ENCODE measurements at places on chromosomes 1 and 21.

- DNase-seq = peak; percentile 19
These were observed 69.4 kb upstream of the TLR5 start for GRCh38 chr1:223212441-223212840.

DNA sequence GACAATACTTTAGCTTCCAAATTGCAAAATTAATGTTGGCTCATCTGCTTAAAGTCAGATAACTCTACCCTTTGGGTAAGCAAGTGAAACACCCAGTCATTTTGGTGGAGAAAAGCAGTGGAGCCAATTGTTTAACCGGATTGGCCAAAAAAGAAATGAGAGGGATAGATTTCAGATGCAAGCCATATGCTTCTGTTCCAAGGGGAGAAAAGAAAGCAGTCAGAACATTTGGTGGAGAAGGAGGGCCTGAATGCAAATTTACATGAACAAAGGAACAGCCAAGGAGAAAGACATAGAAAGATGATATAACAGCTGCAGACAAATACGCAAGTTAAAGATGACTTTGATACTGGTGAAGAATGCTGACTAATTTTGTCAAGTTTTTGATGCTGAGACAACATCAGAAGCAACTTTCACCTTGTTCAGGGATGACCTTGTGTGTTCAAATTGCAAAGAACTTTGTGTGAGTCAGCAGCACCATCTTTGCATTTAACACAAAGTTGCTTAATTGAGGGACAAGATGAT lies 173.1 kb downstream of the TGFB2 start:
- no peak for DNase-seq

DNA sequence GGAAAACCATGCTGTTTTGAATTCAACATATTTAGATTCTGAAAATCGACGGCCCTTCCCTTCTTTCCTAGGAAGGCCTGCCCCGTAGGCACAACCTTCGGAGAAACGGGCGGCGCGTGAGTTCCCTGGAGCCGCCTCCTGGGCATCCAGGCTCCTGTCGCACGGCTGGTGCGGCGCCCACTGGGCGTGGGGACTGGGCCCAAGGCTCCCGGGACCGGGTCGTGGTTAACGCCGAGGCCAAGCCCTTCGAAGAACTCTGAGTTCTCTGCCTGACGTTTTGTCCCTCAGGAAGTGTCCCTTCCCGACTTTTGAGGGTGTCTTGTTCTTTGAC lies 19.2 kb upstream of the TBX15 start:
- no peak for DNase-seq

DNA sequence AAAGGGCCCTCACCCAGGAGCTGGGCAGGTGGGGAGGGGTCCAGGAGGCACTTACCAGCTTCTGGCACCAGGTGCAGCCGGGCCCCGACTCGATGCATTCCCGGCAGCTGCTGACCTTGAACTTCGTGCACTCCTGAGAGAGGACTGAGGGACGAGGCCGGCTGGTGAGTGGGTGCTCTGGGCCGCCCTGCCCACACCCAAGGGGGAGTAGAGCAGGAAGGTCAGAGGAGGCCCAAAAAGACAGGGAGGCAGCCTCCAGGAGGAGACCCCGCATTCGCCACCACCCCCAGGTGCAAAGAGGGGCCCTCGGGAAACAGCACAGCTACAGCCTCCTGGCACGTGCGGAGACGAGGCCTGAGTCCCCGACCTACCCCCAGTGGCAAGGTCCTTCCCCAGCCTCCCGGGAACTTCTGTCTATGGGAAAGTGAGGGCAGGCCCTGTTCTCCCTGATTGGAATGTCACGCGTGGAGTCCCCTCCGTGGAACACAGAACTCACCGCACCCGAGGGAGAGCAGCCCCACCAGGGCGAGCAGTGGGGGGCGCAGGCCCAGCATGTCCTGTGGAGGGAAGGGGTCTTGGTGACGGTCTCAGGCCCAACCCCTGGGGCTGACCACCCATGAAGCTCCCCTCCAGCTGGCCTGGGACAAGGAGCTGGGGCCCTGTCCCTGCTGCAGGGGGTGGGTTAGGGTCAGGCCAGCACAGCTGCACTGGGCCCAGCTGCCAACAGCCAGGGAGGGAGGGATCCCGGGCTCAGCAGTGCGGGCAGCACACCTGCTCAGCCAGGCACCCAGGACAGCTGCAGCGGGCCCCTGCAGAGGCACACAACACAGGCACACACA lies 10.3 kb downstream of the ITGB2 start:
- DNase-seq = no peak

DNA sequence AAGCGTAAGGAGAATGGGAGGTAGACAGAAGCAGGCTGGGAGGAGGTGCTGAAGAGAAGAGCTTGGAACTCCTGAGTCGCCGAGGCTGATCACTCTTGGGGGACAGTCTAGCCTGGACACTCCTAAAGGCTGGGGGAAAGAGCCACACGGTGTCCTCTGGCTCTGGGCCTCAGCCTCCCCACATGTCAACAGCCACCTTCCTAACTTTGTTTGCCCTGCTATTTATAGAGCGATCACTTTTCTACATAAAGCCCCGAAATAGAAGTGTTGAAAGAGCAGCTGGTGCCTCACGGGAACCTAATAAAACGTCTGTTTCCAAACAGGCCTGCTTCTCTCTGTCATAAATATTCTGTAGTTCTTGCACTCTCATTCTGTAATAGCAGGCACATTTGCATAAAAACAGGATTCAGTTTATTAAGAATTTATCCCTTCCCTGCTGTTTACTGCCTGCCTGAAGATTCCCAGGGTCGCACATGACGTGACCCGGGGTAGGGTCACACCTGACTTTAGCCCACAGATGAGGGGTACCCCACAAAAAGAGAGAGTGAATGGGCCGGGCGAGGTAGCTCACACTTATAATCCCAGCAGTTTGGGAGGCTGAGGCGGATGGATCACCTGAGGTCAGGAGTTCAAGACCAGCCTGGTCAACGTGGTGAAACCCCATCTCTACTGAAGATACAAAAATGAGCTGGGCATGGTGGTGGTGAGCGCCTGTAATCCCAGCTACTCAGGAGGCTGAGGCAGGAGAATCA lies 212.5 kb downstream of the TOMM20 start:
- DNase-seq = no peak

GRCh38 chr1:182875889-182876288 lies 36.7 kb downstream of the DHX9 start:
- no peak for DNase-seq

- DNase-seq = peak; percentile 72
These were observed 6.2 kb upstream of the ERO1B start for GRCh38 chr1:236287757-236288619.

DNA sequence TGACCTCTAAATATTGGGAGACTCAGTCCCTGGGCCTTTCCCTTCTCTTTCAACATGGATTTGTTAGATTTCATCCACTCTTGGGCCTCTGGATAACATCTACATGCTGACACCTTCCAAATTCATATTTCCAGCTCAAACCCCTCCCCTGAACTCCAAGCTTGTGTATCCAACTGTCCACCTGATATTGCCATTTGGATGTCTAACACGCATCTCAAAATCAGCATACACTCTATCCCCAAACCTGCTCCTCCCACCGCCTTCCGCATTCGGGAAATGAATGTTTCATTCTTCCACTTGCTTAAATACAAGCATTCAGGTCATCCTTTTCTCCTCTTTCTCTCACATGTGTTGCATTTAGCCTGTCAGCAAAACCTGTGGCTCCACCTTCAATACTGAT lies 17.5 kb upstream of the KAZN start:
- DNase-seq = no peak

DNA sequence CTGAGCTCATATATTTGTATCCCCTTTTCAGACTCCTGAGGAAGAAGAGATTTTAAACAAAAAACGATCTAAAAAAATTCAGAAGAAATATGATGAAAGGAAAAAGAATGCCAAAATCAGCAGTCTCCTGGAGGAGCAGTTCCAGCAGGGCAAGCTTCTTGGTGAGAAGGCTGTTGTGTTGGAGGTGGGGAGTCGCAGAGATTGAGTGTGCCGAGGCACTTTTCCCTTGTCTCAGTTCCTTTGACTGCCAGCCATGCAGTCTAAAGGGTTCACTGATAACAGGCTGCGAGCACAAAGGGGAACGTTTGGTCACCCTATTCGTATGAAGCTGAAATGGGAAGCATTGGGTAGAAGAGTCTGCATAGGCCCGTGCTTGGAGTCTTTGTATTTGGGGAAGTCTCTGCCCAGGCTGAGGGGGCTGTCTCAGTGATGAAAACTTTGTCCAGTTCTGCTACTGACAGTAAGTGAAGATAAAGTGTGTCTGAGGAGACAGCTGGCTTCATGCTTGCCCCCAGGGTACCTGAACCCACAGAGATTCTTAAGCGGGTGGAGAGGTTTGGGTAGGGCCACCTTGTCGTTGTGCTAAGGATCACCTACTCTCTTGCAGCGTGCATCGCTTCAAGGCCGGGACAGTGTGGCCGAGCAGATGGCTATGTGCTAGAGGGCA lies 2.8 kb downstream of the RPS8 start:
- DNase-seq = no peak

- DNase-seq = no peak
These were observed 6.8 kb downstream of the NCF2 start for GRCh38 chr1:183583466-183583865.

DNA sequence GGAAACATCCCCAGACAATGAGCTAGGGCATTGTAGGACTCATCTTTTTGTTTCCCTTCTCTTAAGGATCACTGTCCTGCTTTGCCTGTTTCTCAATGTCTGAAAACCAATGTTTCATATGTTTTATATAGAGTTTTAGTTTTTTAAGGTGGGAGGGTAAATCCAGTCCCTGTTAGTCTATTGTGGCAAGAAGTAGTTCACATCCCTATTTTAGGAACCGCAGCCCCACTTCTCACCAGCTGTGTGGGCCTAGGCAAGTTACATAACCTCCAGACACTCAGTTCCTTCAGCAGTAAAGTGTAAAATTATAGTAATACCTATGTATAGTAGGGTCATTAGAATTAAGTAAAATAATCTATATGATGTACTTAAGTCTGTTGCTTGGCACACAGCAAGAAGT lies 105.8 kb upstream of the WLS start:
- no peak for DNase-seq

Data from islet precursor cell (in vitro differentiated cells).